ENCODE measurements at places on chromosomes 13 and 19.

DNA sequence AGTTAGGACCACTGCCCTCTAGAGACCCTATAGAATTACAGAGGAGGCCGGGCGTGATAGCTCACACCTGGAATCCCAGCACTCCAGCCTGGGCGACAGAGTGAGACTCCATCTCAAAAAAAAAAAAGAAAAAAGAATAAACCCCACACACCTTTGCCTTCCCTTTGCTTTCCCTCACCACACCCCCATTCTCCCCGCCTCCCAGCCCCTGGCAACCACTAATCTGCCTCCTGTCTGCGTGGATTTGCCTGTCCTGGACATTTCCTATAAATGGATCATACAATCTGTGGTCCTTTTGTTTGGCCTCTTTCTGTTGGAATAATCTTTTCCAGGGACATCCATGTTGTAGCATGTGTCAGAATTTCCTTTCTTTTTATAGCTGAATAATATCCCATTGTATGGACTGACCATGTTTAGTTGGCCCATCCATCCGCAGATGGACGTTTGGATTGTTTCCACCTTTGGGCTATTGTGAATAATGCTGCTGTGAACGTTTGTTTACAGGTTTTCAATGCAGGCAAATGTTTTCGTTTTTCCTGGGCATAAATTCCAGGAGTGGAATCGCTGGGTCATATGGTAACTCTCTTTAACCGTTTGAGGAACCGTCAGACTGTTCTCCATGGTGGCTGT is 15.3 kb downstream of the NACC1 start:
- no peak for DNase-seq

DNA sequence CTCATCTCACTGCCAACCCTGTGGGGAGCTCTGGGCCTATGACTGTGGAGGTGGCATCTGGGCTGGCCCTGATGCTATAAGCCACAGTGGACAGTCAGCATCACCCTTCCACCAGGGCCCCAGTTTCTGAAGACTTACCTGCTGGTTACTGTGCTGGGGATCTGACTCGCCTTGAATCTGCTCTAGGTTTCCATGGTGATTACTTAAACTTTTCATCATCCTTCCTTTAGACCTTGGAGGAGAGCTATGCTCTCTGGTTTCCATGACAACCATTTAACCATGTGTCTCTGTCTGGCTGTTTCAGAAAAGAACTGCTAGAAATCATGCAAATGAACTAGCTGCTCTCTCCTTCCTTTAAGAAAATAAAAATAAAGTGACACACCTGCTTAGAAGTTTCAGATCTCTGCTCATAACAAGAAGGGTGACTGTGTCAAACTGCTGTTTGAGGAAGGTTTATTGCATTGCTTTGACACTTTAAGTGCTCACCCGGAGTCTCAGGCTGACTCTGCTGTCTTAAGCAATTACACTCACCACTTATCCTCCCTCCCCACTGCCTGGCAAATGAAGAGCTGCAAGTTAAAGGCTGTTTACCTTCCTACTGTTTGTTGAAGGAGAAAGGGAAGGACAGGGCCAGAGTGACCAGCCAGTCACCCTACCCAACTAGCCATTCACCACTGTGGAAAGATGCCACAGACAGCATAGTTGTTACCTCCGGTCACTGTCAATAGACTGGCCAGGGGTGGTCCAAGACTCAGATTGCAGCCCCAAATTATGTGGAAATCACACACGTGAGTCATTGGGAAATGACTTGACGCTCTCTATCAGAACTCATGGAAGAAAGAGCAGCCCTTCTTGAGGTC is 87.6 kb downstream of the HSPH1 start:
- DNase-seq = no peak

DNA sequence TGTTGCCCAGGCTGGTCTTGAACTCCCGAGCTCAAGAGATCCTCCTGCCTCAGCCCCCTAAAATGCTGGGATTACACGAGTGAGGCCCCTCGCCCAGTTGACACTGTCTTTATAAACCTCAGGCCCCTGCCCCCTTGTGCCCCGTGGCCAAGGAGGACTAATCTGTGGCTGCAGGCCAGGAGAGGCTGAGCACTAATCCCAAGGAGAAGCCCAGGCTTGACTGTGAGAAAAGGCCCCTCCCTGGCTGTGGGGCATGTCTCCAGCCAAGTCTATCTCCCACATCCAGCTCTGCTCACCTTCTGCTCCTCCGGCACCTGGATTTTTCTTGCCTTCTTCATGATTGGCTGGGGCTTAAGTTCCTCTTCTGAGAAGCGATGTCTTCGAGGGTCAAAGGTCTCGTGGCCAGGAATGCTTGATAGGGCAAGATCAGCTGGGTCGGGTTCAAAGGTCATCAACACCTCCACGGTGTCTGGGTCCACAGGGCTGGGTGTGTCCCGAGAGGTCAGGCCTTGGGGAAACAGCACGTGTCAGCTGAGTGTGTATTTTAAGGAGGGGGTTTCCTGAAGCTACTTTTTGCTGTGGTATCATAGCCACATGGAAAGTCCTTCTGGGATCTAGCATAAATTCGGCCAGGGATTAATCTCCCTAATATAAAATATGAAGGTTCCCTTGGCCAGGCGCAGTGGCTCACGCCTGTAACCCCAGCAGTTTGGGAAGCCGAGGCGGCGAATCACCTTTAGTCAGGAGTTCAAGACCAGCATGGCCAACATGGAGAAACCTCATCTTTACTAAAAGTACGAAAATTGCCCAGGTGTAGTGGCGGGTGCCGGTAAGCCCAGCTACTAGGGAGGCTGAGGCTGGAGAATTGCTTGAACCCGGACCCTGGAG is 3.8 kb downstream of the DBP start:
- no peak for DNase-seq

DNA sequence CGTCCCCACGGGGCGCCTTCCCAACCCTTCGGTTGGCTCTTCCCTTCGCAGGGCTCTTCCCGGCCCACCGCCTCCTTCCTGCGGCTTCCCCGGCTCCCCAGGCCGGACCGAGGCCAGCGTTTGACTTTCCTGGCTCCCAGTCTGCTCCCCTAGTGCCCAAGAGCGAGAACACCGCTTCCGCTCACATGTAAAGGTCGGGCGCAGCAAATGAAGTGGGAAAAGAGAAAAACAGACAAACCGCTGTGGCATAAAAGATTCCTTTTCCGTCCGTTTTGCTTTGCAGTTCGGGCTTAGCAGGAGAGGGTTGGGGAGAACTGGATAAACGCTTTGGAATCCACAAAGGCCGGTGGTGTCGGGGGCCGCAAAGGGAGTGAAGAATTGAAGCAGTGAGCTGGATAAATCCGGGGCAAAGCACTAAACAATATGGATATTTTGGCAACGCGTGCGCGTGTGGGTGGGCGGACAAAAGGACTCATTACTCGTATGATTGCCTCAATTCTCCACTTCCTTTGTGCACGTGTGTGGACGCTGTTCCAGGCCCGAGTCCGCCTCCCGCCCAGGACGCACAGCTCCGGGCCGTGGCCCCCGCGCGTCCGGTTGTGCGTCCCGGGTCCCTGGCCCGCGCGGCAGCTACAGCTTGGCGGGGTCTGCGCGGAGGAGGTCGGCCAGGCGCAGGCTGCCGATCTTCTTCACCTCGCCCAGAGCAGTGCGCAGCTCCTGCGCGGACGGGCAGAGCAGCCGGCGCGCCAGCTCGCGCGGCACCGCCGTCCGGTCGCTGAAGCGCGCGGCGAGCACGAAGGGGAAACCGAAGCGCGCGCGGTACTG is 8.6 kb upstream of the CDX2 start:
- DNase-seq = no peak

DNA sequence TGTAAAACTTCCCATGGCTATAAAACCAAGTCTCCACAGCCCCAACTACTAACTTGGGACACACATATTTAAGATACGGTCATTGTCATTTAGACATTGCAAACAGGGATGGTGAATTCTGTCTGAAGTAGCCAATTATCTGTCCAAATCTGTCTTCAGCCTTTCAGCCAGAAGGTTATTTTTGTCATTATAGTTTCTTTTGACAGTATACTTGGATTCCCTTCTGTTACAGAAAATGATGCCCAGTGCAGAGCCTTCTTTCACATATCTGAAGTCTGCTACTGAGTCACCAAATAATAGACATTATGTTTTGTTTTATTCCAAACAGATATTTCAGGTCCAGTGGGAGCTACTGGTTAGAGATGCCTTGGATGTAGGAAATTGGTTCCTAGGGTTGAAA is 452.4 kb upstream of the HTR2A start:
- DNase-seq = no peak

GRCh38 chr13:45974500-45974899 is 78.0 kb downstream of the ZC3H13 start:
- DNase-seq = no peak

GRCh38 chr13:109651854-109652253 is 134.5 kb downstream of the IRS2 start:
- no peak for DNase-seq

- no peak for DNase-seq
These were observed 452.4 kb downstream of the KLF12 start for GRCh38 chr13:73681779-73682178.

GRCh38 chr19:46018729-46019251 is 4.1 kb downstream of the PGLYRP1 start:
- DNase-seq = no peak

GRCh38 chr19:29694669-29695627 is 20.1 kb downstream of the C19orf12 start:
- DNase-seq = peak; percentile 84

GRCh38 chr13:80755910-80756309 is 415.0 kb upstream of the SPRY2 start:
- no peak for DNase-seq

DNA sequence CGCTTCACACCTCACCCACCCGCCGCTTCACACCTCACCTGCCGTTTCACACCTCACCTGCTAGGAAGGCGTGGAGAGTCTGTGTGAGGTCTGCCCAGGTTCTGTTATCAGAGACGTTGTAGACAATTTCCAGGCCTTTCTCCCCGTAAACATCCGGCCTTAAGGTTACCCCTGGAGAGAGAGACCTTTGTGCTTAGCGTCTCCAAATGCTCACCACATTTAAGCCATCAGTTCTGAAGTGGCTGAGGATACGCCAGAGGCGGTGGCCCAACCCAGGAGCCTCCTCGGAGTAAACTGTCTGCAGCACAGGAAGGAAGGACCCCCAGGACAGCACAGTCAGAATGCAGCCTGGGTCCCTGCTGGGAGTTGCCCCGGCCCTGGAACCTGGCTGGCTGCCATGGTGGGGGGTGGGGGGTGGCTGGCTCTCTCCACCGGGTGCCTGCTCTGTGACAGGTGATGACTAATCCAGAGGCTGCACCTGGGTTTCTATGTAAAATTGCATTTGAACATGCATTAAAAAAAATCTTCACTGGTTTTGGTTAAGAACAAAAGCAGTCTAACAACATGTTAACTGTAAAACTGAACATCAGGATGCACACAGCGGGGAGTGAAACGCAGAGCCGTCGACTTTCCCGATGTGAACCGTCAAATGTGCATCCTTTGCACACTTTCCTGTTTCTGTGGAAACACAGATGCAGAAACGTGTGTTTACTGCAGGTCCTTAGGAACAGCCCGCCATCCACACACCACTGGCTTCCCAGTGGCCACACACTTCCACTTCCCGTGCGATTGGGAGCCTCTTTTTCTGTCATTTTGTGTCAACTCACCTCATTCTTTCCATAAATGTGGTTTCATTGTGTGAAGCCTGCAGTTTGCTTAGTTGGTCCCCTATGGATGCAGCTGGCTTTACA is 4.5 kb downstream of the ATP4B start:
- DNase-seq = peak; percentile 5

DNA sequence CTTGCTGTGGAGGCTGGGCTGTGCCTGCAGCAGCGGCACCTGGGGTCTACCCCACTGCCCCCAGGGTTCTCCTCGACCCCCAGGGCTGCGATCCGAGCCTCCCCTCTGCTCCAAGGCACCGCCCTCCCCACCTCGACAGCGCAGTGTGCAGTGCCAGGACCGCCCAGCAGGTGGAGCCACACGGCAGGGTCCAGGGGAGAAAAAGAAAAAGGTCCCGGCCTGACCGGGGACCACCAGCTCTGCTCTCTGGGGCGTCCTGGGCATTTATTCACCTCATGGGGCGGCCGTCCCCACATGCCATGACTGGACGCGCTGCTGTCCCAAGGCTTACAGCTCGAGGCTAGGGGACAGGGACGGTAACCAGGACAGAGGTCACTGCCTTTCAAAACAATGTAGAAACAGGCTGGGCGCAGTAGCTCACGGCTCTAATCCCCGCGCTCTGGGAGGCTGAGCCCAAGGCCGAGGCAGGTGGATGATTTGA is 10.6 kb downstream of the REXO1 start:
- no peak for DNase-seq

DNA sequence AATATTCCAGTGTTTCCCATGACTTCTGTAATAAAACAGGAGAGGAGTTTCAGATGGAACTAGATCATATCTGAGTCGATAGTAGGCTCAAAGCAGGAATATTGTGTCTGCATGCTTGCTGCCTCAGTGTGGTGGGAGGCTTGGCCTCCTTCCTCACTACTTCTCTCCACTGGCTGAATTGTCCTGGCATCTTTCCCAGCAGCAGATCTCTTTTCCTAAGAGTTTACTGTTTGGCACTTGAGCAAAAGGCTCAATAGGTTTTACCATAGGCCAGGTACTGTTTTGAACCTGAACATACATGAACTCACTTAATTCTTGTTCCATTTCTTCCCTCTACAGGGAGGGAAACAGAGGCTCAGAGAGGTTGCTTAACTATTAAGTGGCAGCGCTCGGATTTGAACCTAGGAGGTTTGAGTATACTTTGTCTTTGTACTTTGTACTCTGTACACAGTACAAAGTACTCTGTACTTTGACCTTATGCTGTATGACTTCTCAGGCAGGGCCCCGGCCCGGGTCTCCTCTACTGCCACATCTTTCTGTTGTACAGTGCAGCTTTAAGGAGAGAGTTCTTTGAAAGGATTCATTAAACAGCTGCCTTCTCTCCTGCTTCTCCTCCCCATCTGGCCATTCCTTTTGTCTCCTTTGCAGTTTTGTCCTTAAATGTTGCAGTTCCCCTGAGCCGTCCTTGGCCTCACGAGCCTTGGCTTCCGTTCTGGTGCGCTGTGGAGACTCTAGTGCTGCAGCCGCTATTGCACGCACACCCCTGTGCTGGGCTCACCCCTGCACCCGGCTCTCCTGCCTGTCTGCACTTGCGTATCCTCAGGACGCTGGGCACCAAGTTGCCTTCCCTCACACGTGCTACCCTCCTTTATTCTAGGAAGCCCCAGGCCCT is 8.1 kb downstream of the B3GLCT start:
- DNase-seq = no peak

DNA sequence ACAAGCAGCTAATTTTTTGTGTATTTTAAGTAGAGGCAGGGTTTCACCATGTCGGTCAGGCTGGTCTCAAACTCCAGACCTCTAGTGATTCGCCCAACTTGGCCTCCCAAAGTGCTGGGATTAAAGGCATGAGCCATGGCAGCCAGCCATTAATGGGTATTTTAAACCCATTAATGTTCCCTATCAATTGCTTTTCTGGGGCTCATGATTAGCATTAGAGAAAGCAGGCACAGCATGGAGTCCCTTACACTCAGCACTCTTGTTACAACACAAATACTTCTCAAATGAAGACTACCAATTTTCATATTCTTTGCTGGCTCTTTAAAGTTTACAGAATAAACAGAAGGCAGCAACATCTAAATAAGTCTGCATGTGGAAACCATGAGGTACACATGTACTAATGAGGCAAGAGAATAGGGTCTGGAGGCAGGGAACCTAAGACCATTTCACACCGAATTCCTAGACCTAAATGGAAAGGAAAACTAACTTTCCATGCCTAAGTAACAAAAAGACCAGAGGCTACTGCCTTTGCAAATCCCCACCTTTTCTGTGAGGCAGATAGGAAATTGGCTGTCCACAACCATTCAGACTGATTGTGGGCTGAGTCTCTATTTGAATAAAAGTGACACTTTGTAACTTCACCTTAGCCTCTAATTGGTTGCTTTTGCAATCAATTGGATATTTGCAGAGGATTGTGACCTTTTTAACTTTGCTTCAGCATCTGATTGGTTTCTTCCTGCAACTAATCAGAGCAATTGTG is 21.2 kb downstream of the ZNF675 start:
- no peak for DNase-seq

- no peak for DNase-seq
These were observed 625 bp downstream of the F2RL3 start for GRCh38 chr19:16889366-16889882.

Data from tibial nerve (tissue), 4 donors.